ENCODE measurements at places on chromosomes 11 and 22.

DNA sequence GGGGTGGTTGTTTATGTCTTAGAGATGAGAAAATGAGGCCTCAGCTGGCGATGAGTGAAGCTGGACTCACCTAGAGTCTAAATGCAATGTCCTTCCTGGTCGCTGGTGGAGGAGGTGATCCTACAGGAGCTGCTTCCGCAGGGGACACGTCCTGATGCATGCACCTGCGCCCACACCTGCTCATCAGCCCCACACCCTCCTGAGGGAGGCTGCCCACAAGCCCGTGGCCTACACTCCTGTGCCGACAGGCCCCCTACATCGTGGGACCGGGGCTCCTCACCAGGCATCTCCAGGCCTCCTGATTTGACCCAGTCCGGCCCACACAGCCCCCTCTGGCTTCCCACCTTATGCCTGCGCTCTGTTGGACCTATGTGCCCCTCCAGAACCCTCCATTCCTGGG, 857.2 kb downstream of the TBC1D22A start:
- DNase-seq, result no peak

DNA sequence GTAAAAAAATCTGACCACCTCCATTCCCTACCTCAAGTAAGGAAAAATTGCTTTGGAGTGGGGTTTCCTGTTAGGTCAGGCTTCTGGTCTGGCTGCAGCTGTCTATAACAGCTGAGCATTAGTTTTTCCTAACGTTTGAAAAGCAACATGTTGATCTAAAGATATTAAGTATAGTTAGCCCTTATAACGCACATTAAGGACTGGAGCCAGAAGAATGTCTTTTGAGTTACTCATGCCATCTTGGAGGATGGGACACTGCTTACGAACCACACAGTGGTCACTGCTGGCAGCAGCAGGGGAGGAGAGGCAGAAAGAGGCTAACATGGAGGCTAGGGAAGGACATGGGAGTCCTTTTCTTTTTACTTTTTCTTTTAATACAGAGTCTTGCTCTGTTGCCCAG, 44.1 kb upstream of the GDPD4 start:
- no peak for DNase-seq

- DNase-seq, result no peak
Measured at GRCh38 chr22:19659805-19660345, 54.4 kb upstream of the SEPTIN5 start.

- no peak for DNase-seq
Measured at GRCh38 chr11:130448416-130449309, at the start of gene ADAMTS15. Gene ADAMTS15, plus strand, starts transcription at chr11:130448645. Its CDS starts 329 bp downstream, at chr11:130448974.

- no peak for DNase-seq
Measured at GRCh38 chr11:18526130-18526520, 617 bp downstream of the TSG101 start.

DNA sequence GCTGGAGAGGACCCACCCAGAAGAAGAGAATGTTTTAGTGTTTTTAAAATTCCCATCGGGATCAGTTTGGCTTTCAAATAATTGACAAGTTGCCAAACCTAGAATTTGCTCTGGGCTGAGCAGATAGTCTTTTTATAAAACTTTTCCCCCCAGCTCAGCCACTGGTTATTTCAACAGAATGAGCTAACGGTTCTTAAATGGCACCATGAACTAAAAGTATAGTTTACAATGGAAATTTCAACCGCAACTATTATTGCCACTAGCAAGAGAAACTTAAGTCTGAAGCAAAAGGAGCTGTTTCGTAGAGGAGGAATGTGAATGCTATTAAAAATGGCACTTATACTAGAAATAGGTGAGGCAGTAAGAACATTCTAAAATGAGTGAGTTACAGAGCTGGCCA, 3.4 kb downstream of the DKK3 start:
- no peak for DNase-seq

DNA sequence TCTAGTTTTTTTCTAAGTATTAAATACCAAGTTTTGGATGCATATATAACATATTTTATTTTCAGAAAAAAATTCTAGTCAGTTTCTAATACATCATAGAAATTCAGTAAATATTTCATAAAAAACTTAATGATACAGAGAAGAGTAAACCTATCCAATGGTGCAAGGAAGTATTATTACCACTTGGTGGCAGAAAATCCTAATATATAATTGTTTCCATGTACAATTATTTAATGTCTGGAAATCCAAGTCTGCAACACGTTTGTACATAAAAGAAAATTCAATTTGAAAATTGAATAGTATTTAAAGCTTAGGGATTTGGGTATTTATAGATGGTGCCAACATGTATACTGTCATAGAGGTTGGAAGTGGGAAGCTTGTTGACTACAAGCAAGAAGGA, 127.0 kb downstream of the TRPC6 start:
- no peak for DNase-seq
